ENCODE measurements at places on chromosomes 6 and 20.

DNA sequence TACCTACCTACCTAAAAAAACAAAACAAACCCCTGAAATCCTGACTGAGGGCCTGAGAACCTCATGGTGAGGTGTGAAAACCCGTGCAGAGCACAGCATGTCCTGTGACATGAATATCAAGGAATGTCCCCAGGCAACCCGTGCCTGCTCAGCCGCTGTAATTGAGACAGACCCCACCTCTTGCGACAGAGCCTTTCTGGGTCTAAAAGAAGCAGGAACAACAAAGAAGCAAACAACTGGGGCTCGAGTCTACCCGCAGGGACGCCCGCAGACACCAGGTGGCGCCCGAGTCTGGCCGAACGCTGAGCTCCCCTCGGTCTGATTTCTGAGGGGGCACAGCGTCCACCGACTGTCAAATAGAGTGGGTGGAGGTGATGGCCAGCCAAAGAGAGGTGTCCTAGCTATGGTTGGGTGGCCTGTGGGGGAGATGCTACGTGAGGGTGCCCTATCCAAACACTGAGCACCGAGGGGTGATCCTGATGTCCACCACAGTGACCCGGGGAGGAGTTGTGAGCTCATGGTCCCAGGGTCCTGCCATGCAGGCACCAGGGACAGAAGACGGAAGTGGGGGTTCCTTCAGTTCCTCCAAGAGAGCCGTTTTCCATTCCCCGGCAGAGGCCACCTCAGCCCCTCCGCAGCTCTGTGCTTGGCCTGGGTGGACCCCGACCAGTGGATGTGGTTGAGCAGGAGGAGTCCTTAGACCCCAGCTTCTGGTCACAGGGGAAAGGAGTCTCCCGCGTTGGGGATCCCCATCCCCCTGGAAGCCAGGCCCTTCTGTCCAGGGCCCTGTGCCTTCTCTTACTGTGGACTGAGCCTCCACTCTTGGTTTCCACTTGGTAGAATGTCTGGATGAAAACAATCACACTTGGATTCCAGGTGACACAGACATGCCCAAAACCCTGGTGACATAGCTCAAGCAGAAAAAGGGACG lies 268.2 kb downstream of the CDC5L start:
- peak; percentile 86 for DNase-seq

DNA sequence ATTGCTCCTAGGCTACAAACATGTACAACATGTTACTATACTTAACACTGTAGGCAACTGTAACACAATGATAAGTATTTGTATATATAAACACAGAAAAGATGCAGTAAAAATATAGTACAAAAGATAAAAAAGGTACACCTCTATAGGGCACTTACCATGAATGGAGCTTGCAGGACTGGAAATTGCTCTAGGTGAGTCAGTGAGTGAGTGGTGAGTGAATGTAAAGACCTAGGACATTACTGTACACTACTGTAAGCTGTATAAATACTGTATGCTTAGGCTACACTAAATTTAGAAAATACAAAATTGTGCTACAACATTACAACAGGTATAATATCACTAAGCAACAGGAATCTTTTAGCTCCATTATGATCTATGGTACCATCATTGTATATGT lies 312.0 kb upstream of the PREP start:
- no peak for DNase-seq

GRCh38 chr6:170229851-170230519 lies 60.9 kb downstream of the DLL1 start:
- no peak for DNase-seq

DNA sequence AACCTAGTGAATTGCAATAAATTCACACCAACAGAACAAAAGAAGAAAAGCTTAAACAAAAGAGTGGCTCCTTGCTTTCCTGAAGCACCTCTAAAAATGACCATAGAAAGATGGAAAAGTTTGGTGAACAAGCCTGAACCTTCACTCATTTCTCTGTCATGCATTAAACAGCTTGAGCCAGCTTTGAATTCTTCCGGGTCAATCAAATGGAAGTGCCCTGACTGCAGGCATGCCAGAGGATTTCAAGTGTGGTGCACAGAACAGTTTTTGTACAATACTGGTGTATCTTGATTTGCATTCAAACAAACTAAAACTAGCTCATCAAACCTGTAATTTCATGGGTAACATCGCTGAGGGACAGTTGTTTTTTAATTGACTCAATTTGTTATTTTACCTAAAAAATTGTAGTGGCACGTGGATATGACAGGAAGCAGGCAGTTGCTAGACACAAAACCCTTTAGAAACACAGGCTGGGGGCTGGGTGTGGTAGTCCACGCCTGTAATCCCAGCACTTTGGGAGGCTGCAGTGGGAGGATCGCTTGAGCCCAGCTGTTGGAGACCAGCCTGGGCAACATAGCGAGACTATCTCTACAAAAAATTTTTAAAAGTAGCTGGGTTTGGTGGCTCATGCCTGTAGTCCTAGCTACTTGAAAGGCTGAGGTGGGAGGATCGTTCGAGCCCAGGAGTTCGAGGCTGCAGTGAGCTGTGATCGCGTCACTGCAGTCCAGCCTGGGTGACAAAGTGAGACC lies 9.1 kb downstream of the CASS4 start:
- DNase-seq = no peak

GRCh38 chr20:20546402-20546801 lies 166.0 kb downstream of the RALGAPA2 start:
- no peak for DNase-seq

DNA sequence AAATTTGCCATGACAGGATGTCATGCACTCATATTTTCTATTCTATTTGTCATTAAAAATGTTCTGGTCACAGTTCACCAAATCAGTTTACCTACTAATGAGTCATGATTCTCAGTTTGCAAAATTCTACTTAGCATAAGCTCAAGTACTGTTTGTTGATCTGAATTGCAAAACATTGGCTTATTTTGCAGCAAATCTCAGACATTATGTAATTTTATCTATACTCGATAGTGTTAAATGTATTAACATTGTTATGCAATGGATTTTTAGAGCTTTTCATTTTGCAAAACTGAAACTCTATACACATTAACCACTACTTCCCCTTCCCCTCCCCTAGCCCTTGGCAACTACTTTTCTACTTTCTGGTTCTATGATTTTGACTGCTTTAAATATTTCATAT lies 213.8 kb upstream of the ZFP64 start:
- DNase-seq = no peak

DNA sequence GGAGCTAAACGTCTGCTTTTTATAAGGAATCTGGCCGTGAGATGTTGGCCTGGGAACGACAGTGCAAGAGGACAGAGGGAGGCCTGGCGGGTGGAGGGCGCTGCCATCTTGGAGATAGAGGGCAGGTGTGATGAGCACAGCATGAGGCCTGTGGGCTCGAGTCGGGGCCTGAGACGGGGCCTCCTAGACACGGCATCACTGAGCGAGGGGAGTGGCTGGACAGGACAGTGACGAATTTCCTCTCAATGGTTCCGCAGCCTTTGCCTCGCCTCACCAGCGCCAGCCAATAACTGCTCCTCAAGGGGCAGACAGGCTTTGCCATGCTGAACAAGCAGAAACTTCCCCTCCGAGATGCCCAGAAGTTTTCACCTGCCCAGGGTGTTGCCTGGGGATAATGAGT lies 376.7 kb downstream of the THBS2 start:
- no peak for DNase-seq

GRCh38 chr6:138278326-138278725 lies 60.0 kb upstream of the PBOV1 start:
- no peak for DNase-seq

- DNase-seq = no peak
Measured at GRCh38 chr6:143149771-143150170, 89.1 kb downstream of the AIG1 start.

DNA sequence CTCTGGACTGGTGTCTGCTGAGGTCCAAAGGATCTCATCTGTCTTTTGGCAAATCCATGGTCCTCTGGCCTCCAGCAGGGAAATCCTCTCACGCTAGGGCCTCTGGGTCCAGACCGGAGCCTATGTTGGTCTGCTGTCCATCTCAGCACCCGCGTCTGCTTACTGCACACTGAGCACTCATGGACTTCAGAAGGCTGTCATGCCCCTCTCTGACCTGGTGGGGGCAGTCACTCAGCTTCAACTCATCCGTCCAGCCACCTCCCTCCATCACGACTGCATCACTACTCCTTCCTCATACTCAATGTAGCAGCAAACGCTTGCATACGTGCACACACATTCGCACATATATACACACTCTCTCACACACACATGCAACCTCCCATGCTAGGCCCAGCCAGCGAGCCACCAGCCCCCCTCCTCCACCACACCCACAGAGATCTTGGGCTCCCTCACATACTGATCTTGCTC lies 33.3 kb downstream of the GABRR2 start:
- DNase-seq = peak; percentile 78

- DNase-seq = no peak
Measured at GRCh38 chr6:4883298-4883697, 107.1 kb downstream of the CDYL start.

GRCh38 chr6:12369781-12370262 lies 79.7 kb downstream of the EDN1 start:
- DNase-seq = no peak

- no peak for DNase-seq
Measured at GRCh38 chr20:53829255-53829723, 235.7 kb upstream of the ZNF217 start.

DNA sequence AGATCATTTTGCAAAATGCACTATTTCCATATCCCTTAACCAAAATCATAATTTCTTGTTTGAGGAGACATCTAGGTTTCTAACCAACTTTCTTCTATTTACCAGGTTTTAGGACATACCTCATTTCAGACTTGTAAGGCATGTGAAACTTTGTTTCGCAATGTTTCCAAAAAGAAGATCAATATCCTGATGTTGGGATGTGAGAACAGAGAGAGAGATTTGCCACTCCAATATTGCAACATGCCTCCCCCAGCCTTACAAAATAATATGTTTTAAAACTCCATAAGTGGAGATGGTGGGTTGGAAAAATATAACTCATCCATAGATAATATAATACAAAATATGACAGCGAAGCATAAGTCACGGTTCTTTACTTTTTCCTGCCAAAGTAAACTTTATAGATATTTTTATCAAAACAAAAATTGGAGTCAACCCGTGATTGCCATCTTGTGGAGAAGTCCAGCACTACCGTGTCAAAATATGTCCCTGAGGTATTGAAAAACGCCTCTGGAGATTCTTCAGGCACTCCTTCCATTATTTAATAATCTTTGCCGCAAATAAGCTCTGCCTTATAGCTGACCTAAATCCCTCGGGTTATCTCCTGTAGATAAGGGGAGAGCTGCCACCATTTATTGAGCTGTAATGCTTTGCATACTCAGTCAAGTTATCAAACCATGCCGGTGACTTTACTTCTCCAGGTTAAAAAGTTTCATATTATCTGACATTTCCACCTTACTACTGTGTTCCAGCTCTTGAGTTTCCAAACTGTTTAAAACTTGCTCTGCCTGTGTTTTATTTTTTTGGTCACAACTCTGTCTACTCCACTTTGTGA lies 534.2 kb downstream of the HACE1 start:
- DNase-seq = peak; percentile 4

- DNase-seq = no peak
Measured at GRCh38 chr6:37556881-37557644, 57.4 kb upstream of the CCDC167 start.

DNA sequence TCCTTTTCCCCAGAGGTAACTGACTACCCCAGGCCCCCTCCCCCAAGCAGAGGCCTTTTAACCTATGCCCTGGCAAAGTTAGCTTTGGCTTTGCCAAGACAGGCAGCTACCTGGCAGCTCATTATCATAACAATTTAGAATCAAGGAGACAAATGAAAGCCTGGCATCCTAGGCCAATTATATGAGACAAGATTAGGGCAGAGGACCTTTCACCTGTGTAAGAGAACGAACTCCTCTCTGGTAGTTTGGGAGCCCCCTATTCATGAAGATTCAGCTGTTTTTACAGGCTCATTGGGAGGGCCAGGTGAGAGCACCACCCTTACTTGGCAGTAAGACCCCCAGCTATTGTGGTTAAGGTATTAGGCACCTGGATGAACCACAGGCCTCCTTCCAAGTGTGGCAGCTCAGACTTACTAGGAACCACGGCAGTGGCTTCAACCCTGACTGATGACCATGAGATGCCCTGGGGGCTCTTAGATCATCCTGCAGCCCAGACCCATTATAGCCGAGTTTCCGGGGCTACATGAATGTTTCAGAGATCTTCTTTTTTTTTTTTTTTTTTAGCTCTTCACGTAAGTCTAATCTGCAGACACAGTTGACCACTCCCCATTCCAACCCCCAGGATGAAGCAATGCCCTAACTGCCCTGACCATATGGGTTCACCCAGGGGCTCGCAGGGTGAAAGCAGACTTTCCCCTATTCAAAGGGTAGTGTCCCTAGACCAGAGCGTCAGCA lies 56.2 kb downstream of the RAB44 start:
- no peak for DNase-seq

- DNase-seq = no peak
Measured at GRCh38 chr6:138410048-138410735, 6.2 kb downstream of the HEBP2 start.

DNA sequence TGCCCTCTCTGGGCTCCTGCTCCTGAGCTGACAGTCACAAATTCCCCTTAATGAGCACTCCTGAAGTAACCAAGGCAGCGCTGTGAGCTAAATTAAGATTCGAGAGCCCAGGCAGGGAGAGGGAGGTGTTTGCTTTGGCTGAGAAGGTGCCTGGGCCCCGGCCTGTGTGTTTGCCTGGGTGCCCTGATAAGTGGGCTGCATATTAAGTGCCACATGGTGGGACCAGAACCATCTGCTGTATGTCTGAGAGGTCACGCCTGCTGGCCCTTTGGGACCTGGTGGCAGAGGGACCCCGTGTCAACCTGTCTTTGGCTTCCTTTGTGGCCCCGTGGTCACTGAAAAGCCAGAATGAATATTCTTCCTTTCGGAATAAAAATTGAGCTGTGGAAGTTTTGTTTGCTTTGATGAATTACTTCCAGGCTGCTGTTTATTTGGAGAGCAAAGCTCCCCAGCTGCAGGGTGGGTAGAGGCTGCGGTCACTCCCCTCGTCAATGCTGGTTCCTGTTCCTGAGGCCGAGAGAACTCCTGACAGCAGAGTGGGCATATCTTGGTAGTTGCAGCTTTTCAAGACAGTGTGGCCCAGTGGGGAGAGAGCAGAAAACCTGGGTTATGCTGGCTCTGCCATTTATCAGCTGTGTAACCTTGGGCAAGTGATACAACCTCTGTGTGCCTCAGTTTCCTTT lies 17.5 kb upstream of the KCNK16 start:
- DNase-seq = peak; percentile 71

GRCh38 chr20:3237011-3237957 lies 1.7 kb downstream of the SLC4A11 start:
- DNase-seq = no peak

- no peak for DNase-seq
Measured at GRCh38 chr6:119308991-119309657, 40.4 kb downstream of the MAN1A1 start.

- no peak for DNase-seq
Measured at GRCh38 chr20:40511478-40511877, 177.6 kb downstream of the MAFB start.

- DNase-seq = no peak
Measured at GRCh38 chr6:107310362-107310761, 149.0 kb downstream of the PDSS2 start.

GRCh38 chr20:38141204-38141888 lies 23.7 kb downstream of the TGM2 start:
- DNase-seq = no peak

DNA sequence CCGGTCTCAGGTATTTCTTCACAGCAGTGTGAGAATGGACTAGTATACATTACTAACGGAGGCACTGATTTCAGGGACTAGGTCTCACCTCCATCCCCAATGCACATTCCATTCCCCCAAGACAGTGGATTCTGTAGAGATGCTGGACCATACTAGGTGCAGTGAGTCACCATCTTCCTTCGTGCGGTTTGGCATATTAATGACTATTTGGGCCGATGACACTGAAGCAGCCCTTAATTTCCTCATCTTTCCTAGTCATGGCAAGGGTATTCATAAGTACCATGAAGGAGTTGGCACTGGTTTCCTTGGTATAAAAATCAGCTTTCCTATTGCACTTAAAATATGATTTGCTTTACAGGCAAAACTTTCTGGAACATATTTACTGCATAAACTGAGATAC lies 121.4 kb upstream of the TRAF3IP2 start:
- no peak for DNase-seq

All from hematopoietic multipotent progenitor cell (in vitro differentiated cells).